ENCODE measurements at places on chromosomes 12 and 14.

DNA sequence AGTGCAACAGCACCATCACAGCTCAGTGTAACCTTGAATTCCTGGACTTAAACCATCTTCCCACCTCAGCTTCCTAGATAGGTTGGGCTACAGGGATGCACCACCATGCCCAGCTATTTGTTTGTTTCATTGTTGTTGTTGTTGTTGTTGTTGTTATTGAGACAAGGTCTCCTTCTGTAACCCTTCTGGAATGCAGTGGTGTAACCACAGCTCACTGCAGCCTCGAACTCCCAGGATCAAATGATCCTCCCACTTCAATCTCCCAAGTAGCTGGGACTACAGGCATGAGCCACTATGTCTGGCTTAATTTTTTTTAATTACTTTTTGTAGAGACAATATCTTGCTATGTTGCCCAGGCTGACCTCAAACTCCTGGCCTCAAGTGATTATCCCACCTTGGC is 1.2 kb upstream of the NEMP1 start:
- DNase-seq: no peak

GRCh38 chr14:32722631-32723183 is 216.0 kb upstream of the NPAS3 start:
- no peak for DNase-seq

GRCh38 chr14:48075487-48075886 is 400.1 kb upstream of the MDGA2 start:
- DNase-seq: no peak

GRCh38 chr12:119869720-119870119 is 7.4 kb downstream of the CIT start:
- no peak for DNase-seq

- no peak for DNase-seq
These were observed 22.1 kb downstream of the LRCOL1 start for GRCh38 chr12:132588319-132588718.
